ENCODE measurements at places on chromosomes 7 and 10.

DNA sequence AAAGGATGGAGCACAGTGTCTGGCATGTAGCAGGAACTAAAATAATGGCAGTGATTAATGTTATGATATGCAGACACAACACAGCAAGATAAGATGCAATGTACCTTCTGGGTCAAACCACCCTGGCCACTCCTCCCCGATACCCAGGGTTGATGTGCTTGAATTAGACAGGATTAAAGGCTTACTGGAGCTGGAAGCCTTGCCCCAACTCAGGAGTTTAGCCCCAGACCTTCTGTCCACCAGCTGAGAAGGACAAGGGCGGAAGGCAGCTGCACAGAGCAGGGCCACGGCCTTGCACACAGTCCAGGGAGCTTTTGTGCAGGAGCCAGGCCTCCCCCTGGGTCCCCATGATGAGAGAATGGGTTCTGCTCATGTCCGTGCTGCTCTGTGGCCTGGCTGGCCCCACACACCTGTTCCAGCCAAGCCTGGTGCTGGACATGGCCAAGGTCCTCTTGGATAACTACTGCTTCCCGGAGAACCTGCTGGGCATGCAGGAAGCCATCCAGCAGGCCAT lies at the start of gene RBP3:
Gene RBP3, plus strand, starts transcription at position 226 of the 514 bp plus-strand sequence. Its CDS starts 122 bp downstream, at position 348.
- no peak for DNase-seq

DNA sequence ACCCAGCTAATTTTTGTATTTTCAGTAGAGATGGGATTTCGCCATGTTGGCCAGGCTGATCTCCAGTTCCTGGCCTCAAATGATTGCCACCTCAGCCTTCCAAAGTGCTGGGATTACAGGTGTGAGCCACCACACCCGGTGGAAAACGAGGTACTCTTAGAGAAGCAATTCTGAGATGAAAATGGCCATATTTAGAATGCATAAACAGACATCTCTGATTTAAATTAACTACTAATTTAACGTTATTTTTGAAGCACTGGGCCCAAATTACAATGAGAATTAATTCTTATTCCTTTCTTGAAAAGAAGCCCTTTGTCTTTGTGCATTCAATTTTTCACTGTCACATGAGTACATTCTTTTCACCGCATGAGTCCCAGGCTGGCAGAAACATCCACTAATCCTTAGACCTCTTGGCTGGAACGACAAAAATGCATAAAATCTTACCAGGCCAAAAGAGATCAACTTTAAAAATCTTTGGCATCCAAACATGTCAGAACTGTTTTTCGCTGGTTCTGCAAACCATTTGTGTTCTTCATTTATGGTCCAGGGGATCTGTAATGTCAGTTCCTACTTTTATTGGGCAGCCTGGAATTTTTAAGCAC lies 60.1 kb upstream of the CAPZA2 start:
- DNase-seq, result no peak

GRCh38 chr10:27440478-27440877 lies 63.6 kb upstream of the RAB18 start:
- DNase-seq, result no peak

DNA sequence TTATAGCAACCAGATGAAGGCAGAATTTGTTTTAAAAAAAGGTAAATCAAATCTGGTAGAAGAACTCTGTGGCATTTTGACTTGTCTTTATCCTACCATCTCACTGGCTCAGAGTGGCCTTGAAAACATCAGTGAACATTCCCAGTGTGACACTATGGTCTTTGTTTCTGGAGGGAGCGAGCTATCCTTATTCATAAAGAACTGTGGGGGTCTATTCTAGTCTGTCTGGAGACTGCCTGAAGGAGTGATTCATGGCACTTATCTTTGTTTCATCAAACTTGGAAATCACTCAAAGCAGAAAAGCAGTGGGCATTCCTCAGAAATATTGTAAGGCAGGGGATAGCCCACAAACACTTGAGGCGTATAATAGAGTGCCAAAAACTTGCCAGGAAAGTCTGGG lies 719.1 kb downstream of the PCDH15 start:
- DNase-seq, result no peak

DNA sequence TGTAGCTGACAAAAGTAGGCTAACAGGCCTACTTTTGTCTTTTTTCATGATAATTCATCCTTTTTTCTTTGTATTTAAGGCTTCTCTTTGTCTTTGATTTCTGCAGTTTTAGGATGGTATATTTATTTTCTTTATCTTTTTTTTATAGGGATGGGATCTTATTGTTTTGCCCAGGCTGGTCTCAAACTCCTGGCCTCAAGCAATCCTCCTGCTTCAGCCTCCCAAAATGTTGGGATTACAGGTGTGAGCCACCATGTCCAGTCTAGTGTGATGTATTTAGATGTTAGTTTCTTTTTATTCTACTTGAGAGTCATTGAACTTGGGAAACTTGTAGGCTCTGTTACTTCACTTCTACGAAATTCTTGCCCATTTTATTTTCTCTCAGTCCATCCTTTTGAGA lies 35.4 kb downstream of the TRIM24 start:
- DNase-seq, result no peak

- no peak for DNase-seq
These were observed 2.2 kb downstream of the SMARCD3 start for GRCh38 chr7:151246102-151246850.

- no peak for DNase-seq
These were observed 620 bp downstream of the BET1 start for GRCh38 chr7:94003446-94004023.

- DNase-seq, result no peak
These were observed 20.9 kb upstream of the KLF6 start for GRCh38 chr10:3805791-3806461.

GRCh38 chr10:124996127-124996853 lies 54.4 kb downstream of the ZRANB1 start:
- no peak for DNase-seq

- no peak for DNase-seq
These were observed 131.6 kb downstream of the PKD1L1 start for GRCh38 chr7:47816647-47817046.

DNA sequence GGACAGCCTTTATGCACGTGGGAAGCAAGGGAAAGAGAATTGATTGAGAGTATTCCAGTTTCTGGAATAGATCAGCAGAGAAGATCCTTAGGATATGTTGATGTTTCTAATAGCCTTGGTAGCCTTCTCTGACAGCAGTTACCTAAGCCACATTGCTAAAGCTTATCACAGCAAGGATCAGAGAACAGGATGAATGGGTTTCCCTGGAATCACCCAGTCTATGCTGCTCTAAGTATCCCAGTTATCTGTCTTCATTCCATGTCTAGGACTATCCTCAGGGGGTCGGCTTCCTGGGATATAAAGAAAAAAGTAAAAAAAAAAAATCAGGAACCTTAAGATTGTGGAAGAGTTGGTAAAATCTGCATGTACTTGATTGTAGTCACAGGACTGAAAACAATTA lies 352.0 kb upstream of the AKR1E2 start:
- no peak for DNase-seq

DNA sequence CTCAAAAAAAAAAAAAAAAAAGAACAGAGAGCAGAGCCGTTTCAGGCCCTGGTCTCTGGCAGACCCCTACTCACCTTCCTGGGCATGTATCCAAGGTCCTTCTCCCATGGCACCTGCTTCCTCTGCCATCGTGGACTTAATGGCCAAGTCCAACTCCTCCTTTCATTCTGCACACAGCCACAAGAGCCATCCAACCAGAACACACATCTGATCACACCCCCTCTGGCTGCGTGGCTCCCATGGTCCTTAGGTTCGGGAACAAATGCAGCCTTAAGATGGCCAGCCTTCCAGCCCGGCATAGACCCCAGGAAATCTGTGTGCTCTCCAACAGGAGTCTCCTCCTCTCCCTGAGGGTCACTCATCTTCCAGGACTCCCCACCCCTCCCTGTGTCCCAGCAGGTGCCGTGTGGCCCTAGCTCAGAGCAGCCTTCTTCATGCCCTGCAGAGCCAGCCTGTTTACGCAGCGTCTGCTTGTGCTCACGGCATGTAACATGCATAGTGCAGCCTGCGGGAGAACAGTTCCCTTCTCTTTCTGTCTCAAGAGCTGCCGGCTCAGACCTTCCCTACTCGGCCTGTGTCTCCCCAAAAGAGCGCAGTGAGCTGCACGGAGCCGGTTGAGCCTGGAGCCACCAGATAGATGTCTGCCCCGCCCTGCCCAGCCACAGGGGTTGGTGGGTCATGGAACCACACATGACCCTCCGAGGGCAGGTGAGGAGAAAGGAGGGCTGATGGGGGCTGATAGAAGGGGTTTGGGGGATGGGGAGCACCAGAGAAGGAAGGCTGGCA lies 157.3 kb downstream of the NRF1 start:
- no peak for DNase-seq

DNA sequence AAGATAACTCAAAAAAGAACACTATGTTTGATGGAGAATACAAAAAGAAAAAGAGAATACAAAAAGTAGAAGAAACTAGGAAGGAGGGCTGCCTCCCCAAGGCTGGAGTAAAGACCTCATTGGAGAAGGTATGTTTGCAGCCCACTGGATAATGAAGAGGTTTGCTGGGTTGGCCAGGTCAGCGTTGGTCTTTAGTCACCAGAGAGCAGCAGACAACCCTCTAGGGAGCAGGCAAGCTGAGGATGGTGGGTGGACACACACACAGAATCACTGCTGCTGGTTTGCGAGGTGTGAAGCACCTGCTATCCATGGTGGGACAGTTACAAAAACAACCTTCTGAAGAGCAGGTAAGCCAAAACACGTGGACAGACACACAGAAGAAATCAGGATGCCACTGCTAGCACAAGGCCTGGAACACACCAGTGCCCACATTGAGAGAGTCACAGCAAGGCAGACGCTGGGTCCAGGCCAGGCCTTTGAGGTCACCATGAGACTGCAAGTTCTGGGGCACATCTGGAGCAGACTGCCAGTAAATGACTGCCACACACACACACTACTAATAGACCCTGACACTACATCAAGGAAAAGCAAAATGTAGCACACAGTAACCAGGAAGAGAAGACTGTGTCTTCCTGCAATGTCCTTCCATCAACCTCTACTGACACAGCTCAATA lies 43.0 kb downstream of the MTERF1 start:
- no peak for DNase-seq
